Osteoblast (primary cell): ENCODE measurements at places on chromosomes 4 and X. TPM values are rescaled to one million over a fixed set of nuclear protein-coding genes. Genes with fewer than 3 reads are reported as not detected.
A peak's percentile ranks its signal among the peaks of the same experiment; 100 is the strongest.

TMPRSS11F gene
- total RNA-seq: not detected in 2 replicates

- H3K4me3 ChIP-seq: no peak overlapping the region
- no peak for DNase-seq
- H3K36me3 ChIP-seq: no peaks in the 10 kb centered on the region
- no peaks in the 10 kb centered on the region for H3K27me3 ChIP-seq
Observed at GRCh38 chr4:80948141-80948540, 82.4 kb upstream of the BMP3 start.

FANCB gene
- total RNA-seq: 3.6 and 3.8 TPM in 2 replicates

DNA sequence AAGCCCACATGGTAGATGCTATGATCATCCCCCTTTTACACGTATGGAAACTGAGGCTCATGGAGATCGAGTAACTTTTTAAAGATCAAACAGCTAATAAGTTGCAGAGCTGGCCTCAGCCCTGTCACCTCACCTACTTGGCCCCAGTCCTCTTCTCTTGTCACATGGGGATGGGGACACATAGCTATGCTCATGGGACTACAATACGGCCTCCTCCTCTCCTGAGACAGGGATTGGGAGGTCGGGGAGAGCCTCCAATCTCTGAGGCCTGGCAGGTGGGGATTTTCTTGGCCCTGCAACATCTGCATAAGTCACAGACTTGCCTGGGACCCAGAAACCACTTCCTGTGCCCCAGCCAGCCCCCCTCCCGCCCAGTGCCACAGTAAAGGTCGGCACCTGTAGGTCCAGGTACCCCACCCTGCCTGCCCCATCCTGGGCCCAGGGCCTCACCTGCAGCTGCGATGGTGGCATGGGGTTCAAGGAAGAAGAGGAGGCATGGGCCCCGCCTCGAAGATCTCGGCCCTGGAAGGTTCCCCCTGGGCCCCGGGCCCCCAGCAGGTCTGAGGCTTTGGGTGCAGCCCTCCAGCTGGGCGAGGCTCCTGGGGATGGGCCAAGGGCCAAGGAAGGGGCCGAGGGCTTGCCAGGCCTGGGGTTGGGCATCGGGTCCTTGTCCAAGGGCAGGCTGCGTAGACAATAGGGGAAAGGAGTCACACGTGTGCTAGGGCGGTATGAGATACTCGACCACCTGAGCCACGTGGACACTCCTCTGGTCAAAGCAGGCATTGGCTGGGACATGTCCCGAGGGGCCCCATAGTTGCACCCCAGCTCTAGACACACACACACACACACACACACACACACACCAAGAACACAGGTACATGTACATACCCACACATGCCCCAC, 6.4 kb downstream of the FOXP3 start:
- H3K4me3 ChIP-seq: no peak overlapping the region
- no peak overlapping the region for H3K27ac ChIP-seq
- H3K4me1 ChIP-seq: no peaks in the 10 kb centered on the region
- no peaks in the 10 kb centered on the region for H3K36me3 ChIP-seq

S100P gene
- total RNA-seq: 0.29 and 0.36 TPM in 2 replicates

LEF1 gene
- total RNA-seq: 5.8 and 7.7 TPM in 2 replicates

MSX1 gene
- 2.9 and 3.8 TPM in 2 replicates for total RNA-seq

CXCL13 gene
- not detected in 2 replicates for total RNA-seq

DNA sequence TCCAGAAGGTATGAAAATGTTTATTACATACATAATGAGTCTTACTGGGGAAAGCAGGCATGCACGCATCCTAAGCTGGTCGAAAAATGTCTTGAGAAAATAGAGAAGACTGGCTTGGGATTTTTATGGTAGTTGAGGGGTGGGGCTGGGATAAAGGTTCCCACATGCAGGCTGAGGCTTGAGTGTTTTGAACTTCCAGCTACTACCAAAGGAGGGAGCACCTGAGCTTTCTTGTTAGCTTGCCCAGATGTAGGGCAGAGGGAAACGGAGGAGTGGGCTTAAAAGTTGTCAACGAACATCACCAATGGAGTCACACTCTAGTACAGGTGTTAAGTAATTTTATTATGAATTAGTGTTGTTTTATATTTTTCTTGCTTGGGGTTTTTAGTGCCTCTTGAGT, 39.6 kb upstream of the SRPX start:
- H3K36me3 ChIP-seq: no peaks in the 10 kb centered on the region
- H3K27ac ChIP-seq: no peak overlapping the region
- peak; percentile 73 for DNase-seq

- DNase-seq: no peak
- no peaks in the 10 kb centered on the region for H3K4me1 ChIP-seq
- H3K36me3 ChIP-seq: no peaks in the 10 kb centered on the region
- H3K4me3 ChIP-seq: no peak overlapping the region
Observed at GRCh38 chr4:133102043-133102442, 47.1 kb upstream of the PCDH10 start.

ADGRG2 gene
- total RNA-seq: under 0.01 TPM in 2 replicates

- H3K4me3 ChIP-seq: no peak overlapping the region
- H3K36me3 ChIP-seq: peaks cover 22% of the 10 kb centered on the region
- H3K4me1 ChIP-seq: peaks cover 29% of the 10 kb centered on the region
- no peaks in the 10 kb centered on the region for H3K27me3 ChIP-seq
Observed at GRCh38 chr4:1293991-1294390, 4.3 kb downstream of the MAEA start.

GAGE12H gene
- total RNA-seq: not detected in 2 replicates

SPANXN4 gene
- total RNA-seq: not detected in 2 replicates

RAB9B gene
- 1.1 and 1.8 TPM in 2 replicates for total RNA-seq

GRCh38 chrX:25105221-25105620, 89.5 kb upstream of the ARX start:
- no peak overlapping the region for H3K27ac ChIP-seq
- no peak for DNase-seq
- no peak overlapping the region for H3K4me3 ChIP-seq
- no peaks in the 10 kb centered on the region for H3K36me3 ChIP-seq
- H3K27me3 ChIP-seq: no peaks in the 10 kb centered on the region

DRD5 gene
- not detected in 2 replicates for total RNA-seq

DNA sequence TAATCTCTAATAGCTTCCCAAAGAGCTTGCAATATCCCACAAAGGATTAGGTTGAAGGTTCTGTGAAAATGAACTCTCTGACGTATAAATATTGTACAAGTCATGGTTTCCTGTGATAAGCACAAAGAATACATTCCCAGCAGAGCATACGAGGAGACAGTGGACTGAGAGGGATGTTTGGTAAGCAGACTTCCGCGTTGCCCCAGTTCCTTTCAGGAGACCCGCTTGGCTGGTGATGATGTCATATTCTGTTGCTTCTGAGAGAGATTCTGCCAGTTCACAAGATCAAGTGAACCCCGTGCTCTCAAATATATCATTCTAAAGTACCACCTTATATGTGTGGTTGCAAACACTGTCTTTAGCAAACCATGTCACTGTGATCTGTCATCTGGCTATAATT, 323.9 kb upstream of the CASK start:
- H3K27ac ChIP-seq: no peak overlapping the region
- no peaks in the 10 kb centered on the region for H3K27me3 ChIP-seq
- H3K4me1 ChIP-seq: no peaks in the 10 kb centered on the region

VCX3B gene
- not detected in 2 replicates for total RNA-seq

DNA sequence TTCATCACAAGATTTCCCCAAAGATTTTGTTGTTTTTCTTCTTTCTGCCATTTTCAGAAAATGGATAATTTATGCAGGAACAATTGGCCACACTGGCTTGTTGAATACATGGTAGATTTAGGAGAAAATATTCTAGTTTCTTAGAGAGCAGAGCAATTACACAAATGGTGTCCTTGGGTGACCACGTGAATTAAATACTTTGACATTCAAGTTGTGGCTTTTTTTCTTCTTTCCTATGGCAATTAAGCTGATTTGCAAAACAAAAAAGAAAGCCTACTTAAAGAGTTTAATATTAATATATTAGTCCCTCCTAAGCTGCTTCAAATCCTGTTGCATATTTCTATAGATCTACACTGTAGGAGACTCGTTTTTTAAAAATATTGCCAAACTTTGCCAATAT, 133.0 kb upstream of the HTR2C start:
- H3K4me3 ChIP-seq: no peak overlapping the region

DNA sequence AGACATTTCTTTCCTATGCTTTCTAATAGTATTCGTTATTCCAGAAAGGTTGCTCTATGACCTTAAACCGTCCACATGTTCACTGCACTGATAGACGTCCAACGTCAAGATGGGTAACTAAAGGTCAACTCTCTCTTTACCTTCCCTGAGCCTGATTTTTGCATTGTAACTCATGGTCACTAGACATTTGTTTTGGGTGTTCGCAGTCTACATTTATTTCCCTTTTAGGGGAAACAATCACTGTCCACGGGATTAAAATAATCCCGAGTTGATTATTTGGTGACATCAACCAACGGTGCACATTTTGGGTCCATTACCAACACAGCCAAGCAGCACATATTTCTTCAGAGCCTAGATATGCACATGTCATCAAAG, 540 bp upstream of the HADH start:
- H3K4me1 ChIP-seq: peaks cover 14% of the 10 kb centered on the region
- H3K4me3 ChIP-seq: peak overlapping the region; percentile 93
- no peaks in the 10 kb centered on the region for H3K27me3 ChIP-seq
- no peak for DNase-seq

GRCh38 chrX:15242899-15243555, 26.9 kb downstream of the ASB9 start:
- H3K4me1 ChIP-seq: no peaks in the 10 kb centered on the region
- H3K27me3 ChIP-seq: no peaks in the 10 kb centered on the region
- H3K27ac ChIP-seq: no peak overlapping the region
- H3K36me3 ChIP-seq: no peaks in the 10 kb centered on the region
- no peak overlapping the region for H3K4me3 ChIP-seq
